ENCODE measurements at places on chromosomes 1 and 21.

DNA sequence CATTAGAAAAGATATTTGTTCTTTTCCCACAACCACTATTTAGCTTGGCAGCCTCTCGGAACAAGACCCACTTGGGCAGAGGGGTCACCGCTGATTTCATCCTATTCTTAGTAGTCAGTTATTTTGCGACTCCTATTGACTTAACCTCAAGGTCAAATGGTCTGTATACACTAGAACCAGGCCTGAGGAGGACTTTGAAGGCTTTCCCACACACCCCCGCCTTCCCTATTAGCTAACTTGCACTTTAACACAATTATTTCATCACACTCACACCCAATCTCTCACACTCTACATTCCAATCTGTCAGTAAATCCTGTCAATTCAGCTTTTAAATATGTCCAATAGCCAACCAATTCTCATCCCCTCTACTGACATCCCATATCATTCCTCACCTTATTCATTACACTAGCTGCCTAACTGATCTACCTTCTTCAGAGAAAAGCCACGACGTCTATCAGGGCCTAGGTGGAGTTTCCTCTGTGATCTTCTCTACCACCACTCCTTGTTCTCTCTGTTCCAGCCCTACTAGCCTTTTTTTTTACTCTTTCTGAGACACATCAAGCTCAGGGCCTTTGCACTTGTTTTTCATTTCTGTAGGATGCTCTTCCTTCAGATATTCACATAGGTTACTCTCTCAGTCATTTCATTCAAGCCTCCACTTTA, 1.0 kb upstream of the NIBAN1 start:
- no peak for DNase-seq

DNA sequence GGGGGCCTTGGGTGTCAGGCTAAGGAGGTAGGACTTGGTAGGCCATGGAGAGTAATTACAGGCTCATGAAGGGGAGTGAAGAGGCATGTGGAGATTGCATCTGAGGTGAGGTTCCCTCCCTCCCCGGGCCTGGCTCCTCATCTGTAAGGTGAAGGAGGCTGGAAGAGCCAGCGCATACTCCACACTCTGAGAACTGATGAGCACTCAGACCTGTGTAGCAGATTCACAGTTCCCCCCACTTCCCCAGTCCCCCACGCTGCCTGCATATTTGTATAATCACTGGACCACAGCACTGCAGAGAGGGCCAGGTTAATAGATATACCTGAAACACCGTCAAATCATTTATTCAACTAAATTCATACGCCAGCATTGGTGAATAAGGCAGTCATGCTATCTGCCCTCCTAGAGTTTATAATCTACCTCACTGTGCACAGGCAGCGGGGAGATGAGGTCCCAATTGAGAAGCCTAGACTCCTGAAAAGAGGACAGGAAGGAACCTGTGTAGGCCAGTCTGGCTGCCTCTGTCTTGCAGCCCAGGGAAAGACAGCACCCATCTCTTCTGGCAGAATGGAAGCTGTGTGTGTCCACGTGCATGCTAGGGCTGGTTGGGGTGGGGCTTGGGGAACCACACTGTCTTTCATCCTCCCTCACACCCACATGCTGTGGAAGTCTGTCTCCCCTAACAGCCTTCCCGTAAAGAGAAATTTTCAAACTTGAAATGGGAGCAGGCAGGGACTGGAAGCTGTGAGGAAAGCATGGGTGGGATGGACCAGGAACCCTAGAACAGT, 110.6 kb upstream of the ATP1A1 start:
- no peak for DNase-seq

- peak; percentile 62 for DNase-seq
Observed at GRCh38 chr1:29793101-29793546, 556.8 kb downstream of the PTPRU start.

GRCh38 chr21:44724926-44725325, 13.6 kb upstream of the TSPEAR start:
- DNase-seq, result no peak

DNA sequence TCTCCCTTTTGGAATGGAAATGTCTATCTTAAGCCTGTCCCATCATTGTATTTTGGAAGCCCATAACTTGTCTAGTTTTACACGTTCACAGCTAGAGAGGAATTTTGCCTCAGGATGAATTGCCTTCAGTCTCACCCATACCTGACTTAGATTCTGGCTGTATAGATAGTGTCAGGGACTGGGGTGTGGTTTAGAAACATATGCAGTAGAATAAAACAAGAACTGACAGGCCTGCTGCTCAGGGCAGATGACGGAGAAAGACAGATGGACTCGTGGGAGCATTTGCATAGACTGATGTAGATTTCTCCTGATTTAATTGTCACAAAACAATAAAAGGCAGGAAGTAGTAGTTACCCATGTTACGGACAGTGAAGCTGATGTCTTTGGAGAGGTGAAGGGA, 166.7 kb downstream of the UCK2 start:
- DNase-seq, result no peak

GRCh38 chr1:80582980-80583379, 1217.8 kb upstream of the ADGRL2 start:
- no peak for DNase-seq

DNA sequence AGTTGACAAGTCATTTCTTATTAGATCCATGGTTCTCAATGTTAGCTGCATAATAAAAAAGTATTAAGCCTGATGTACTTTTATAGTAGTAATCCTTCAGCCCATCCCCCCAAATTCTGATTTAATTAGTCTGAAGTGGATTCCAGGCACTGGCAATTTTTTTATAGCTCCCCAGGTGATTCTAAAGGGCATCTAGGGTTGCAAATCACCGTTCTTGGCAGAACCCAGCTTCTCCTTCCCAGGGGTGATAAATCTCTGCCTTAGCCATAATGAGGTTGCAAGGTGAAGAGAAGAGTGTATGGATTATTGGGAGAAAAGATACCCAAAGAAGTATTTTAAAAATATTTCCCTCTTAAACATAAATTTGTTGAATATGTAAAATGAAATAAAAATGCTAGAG, 43.0 kb upstream of the RXRG start:
- DNase-seq, result no peak

DNA sequence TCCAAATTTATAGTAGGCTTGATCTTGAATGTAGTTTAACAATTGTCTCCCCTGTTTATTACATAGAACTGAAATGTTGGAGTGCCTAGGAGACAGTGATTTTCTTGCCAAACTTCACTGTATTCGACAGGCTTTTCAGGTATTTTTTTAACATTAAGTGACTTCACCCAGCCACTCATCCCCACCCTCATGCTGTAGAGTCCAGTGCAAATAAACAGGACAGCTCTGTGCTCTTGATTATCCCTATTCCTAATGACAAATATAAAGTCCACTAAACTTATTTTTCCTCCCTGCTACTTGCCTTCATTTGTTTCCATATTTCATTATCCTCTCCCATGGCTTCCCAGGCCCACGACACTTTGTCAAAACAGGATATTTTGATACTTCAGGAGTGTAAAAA, 29.2 kb upstream of the NEXN start:
- DNase-seq, result no peak

GRCh38 chr1:207836591-207837347, 74.2 kb downstream of the CD34 start:
- DNase-seq, result no peak

DNA sequence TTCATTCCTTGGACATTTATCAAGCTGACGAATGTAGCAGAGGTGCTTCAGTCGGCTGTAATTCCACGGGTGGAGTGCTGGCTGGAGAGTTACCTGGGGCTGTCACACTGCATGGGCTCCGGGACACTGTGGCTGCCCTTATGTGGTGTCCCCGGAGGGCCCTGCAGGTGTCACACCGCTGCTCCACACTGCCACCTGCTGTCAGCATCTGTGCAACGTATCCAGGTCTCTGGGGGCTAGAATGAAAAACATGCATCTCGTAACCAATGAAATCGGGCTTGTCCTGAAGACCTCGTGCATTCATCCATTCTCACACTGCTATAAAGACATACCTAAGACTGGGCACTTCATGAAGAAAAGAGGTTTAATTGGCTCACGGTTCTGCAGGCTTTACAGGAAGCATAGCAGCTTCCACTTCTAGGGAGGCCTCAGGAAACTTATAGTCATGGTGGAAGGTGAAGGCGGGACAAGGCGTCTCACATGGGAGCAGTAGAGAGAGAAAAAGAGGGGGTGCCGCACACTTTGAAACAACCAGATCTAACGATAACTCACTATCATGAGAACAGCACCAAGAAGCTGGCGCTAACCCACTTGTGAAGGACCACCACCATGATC, 46.7 kb upstream of the PCBP3 start:
- DNase-seq, result no peak

DNA sequence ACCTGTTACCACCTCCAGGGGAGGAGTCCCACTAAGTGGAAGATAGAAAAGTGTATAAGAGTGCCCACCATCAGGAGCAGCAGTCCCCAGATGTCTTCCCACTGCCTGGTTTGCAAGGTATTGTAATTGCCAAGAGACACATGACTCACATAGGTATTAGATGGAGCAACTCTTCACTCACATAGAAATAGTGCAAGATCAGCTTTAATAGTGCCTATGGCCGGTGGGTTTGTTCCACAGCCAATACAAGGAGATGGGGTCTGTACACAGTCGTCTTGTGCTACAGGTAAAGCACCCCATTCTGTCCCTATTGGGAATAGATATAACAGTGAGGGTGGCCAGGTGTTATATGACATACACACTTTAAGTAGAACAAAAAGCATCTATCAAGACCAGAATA, 18.6 kb upstream of the GBP5 start:
- no peak for DNase-seq

- DNase-seq, result no peak
Observed at GRCh38 chr1:98674075-98674781, 12.7 kb downstream of the SNX7 start.

DNA sequence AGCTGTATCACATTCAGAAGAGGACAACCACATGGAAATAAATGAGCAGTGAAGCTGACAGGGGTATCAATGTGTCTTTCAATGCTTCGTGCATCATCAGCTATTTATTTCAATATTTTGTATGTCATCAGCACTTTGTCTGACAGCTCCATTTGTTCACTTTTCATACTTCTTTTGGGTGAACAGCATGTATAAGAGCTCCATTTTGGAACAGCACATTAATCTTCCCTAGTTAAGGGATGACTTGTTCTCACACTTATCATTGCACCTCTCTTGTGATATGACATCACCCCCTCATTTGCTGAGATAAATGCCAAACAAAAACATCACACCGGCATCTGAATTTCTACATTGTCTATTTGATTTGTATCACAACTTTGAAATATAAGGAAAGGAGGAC, 190.6 kb upstream of the SAMSN1 start:
- no peak for DNase-seq

DNA sequence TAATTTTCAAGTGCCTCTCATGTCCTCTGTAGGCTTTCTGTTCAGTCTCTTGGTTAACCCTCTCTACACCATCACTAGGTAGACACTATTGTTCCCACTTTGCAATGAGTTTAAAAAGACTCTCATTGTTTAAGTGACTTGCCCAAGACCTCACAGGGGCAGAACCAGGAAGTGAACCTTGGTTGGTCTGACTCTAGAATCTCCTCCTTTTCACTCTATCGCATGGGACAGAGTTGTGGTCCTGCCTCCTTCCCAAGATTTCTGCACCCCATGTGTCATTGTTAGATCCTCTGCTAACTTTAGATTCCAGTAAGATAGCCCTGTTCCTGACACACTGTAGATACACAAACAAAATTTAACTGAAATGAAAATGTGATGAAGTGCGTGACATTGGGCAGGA, 481.7 kb upstream of the USP24 start:
- DNase-seq, result no peak

DNA sequence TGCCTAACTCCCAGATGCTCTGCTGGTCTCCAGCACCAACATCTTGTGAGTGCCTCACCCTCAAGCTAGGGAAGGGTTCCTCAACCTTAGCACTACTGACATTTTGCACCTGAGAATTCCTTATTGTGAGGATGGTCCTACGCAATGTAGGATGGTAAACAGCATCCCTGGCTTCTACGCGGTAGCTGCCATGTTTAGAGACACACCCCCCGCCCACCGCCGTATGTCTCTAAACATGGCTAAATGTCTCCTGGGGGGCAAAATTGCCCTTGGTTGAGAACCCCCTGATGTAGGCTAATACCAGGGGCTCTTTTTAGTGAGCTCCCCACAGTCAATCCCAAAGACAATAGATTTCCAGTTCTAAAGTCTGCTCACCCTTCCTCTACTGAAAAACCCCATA, 2.5 kb upstream of the MAP7D1 start:
- DNase-seq, result no peak

GRCh38 chr1:204577794-204578478, 61.7 kb downstream of the MDM4 start:
- DNase-seq, result no peak

DNA sequence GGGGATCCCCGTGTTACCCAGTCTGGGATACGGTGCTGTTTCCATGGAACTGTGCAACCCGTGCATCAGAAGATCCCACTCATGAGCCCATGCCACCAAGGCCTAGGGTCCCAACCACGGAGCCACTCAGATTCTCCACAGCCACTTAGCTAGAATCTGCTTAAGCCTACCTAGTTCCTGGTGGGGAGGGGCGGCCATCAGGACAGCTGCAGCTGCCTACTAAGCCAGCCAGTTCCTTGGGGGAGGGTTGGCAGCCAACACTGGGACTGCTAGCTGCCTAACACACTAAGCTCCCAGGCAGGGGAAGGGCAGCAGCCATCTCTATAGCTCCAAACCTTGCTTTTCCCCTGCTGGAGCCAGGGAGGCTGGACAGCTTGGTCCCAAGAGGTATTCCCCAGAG, 549.2 kb upstream of the BRINP3 start:
- no peak for DNase-seq

DNA sequence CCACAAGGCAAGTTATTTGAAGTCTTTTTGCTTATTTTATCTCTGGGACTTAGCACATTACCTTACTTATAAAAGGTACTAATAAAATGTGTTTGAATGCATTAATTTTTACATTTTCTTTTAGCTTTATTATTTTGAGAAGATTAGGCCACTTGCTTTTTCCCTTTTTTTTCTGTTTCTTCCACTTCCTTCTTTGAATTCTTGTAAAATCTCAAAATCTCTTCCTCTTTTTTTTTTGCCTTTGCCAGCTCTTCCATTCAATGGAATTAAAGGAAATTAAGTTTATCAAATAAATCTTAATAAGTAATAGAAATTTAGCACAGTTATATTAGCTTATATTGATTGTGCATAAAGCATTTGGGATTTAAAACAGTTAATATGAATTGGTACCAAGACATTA, 260.9 kb downstream of the SRGAP2C start:
- DNase-seq, result no peak

- DNase-seq, result no peak
Observed at GRCh38 chr1:244680667-244681066, 27.7 kb downstream of the DESI2 start.

GRCh38 chr1:62175568-62176179, 19.0 kb upstream of the L1TD1 start:
- DNase-seq, result no peak
